ENCODE measurements at places on chromosomes 7 and 10.

GRCh38 chr10:48609899-48610584 lies 5.2 kb upstream of the ARHGAP22 start:
- no peak for DNase-seq

DNA sequence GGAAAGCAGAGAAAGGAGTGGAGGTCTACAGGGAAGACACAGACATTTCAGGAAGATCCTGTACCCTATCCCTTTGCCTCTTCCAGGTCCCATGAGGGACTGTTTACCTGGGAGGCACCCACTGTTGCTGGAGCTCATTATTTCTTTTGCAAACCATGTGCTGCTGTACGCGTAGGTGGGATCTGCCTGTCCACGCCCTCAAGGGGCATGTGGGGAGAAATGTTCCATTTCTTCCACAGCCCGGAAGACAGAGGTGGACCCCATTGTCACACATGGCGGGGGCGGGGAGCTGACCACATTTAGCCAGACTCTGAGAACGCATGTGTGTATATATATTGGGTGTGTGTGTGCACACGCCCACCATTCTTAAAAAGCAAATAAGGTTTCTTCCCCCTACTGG lies 2.0 kb downstream of the PLXNA4 start:
- no peak for DNase-seq

DNA sequence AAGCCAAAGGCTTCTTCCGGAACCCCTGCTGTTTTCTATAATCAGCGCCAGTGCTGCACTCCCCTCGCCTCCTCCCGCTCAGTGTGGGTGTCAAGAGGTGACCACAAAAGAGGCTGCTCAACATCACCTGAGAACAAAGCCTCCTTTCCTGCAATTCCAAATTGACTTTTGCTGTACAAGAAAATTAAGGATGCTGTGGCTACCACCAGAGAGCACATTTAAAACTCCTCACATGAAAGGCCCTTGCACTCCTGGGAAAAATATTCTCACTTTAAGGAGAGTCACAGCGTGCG lies 96.4 kb downstream of the HIPK2 start:
- no peak for DNase-seq

- peak; percentile 96 for DNase-seq
Observed at GRCh38 chr10:46030091-46030937, at the start of gene NCOA4. Gene NCOA4 (minus strand): TSS chr10:46030623. CDS start chr10:46016680, 13,943 bp downstream.

- no peak for DNase-seq
Observed at GRCh38 chr7:7290429-7291122, 108.2 kb downstream of the C1GALT1 start.

GRCh38 chr10:93703066-93703465 lies 674 bp upstream of the FRA10AC1 start:
- DNase-seq = no peak

DNA sequence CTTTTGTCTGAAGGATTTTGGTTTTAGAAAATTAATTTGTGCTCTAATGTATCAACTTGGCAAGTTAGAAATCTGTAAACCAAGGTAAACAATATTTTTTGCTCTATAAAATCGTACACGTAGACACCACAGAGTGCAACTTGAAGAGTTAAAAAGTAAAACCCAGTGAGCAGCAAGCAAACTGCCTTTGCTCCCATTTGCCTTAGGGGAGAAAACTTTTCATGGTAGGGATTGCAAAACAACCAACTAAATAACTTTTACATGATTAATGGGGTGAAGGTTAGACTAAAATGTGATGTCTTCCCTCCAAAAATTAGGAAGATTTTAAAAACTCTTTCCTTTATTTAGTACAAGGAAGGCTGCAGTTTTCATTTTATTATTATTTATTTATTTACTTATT lies 224.2 kb upstream of the LYZL1 start:
- DNase-seq = no peak
